HAP-1 (cell line): ENCODE measurements at places on chromosomes 5 and 9.

DNA sequence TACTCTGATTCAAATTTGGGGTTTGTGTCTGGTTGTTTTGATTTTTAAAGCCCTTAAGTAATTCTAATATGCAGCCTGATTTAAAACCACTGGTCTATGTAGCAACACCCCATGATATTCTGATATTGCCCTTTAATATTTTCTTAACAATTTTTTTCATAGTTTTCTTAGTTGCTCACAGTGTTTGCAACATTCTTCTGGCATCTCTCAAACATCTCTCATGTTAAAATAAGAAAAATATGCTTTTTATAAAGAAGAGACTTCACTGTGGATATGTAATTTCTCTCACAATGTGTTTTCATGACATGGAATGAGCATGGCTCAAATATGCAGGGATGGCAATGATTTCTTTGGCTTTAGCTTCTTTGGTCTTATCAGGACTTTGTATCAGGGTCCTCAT, 183.7 kb downstream of the TAF11L14 start:
- no peak for DNase-seq

GRCh38 chr5:134083517-134083916, 31.0 kb upstream of the TCF7 start:
- no peak for DNase-seq

DNA sequence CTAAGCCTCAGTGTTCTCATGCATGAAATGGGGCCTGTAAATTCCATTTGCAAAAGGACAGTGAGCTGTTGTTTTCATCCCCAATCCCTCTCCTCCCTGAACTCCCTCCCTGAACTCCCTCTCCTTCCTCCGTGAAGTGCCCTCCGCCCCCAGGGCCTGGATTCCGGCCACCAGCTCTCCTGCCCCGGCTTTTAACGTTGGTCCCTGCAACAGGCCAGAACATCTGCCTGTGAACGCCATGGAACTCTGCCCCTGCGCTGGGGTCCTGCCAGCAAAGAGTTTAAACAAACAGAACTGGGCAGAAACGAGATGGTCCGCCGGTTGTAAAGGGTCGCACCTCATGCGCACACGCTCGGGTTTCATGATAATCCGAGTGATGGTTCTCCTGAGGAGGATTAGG, 62.4 kb downstream of the SMIM23 start:
- no peak for DNase-seq

- no peak for DNase-seq
Observed at GRCh38 chr5:116930616-116931015, 356.0 kb upstream of the SEMA6A start.

- no peak for DNase-seq
Observed at GRCh38 chr9:137554349-137554748, 2.7 kb downstream of the MRPL41 start.

GRCh38 chr5:175706499-175706898, 48.6 kb downstream of the HRH2 start:
- no peak for DNase-seq

DNA sequence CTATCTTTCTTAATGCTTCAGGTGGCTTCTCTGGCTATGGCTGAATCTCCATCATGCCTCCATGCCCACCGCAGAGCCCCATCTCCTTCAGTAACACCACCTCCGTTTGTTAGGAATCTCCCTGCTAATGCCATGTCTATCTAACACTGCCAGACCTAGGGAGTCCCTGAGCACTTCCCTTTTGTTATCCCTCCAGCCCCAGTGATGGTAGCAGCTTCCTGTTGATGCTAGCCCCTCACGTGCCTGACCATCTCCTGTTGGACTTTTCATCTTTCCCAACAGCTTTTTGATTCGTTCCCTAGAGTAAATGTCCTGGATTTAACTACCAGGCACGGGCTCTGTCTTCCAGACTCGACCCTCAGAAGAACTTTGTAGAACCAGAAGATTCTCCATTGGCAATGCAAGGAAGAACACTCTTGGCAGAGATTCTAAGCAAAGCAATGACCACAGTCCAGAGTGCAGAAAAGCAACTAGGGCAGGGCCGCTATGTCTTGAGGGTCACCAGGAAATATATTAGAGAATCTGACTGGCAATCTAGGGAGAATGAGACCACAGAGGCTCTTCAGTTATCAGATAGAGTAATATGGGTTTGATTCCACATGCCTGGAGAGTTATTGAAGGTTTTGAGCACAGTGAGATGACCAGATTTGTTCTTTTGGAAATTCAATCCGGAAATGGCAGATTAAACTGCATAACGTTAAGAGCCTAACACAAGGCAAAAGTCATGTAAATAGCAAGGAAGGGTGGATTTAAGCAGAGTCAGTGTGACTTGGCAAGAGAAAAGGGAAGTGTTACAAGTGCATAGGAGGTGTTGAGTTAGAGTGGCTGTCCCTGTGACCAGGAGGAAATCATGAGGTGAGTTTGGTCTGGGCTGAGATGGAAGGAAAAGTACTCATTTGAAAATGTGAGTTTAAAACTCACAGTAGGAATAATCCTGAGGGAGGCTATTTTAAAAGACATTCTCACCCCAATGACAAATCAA, 555.2 kb downstream of the ACTL7B start:
- no peak for DNase-seq

- no peak for DNase-seq
Observed at GRCh38 chr5:120405923-120406322, 58.2 kb upstream of the PRR16 start.

- no peak for DNase-seq
Observed at GRCh38 chr5:113846941-113847340, 333.4 kb downstream of the YTHDC2 start.

- no peak for DNase-seq
Observed at GRCh38 chr5:105924366-105924765, 1746.4 kb downstream of the EFNA5 start.

GRCh38 chr9:3578786-3579185, 53.0 kb upstream of the RFX3 start:
- no peak for DNase-seq

- DNase-seq: no peak
Observed at GRCh38 chr5:174210596-174211276, 165.2 kb downstream of the NSG2 start.

DNA sequence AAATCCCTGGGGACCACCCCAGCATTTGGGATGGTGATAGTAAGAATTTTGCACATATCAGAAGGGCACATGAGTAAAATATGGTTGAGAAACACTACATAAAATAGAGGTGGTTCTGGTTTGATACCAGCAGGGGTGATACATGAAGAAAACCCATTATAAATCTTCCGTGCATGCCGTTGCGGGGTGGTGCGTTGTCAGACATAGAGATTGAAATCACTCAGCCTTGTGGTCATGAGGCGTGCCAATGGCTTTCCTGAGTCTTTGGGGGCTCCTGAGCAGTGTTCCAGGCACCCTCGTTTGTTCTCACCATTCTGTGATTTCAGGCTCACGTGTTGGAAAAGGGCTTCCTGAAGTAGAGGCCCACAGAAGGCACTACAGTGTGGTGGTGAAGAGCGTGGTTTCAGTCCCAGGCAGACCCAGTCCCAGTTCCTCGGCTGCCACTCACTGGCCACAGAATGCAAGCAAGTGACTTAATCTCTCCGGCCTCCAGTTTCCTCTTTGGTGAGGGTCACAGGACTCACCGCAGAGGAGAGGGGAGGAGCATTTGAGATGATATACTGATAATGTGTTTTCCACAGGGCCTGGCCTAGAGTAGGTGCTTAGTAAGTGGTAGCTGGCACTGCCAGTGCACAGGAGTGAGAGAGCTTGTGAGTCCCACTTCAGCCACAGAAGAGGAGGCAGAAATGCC, 20.5 kb upstream of the GLRX start:
- no peak for DNase-seq

- DNase-seq: peak; percentile 4
Observed at GRCh38 chr9:124353811-124354274, 61.4 kb downstream of the PSMB7 start.

DNA sequence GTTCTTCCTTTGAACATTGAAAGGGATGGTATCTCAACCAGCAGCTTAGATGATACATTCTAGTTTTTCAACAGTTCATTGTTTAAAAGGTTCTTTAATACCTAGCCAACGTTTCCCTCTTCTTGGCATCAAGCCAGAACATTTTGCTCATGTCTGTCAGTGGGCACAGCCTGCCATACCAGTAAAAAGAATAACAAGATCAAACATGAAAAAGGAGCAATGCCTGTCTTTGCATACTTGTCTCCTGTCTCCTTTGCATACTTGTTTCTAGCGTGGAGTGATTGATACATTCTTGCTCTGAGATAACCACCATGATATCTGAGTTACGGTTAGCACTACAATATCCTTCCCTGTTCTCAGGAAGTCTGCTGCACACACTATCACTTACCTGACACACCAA, 248.6 kb upstream of the DAPK1 start:
- DNase-seq: no peak

DNA sequence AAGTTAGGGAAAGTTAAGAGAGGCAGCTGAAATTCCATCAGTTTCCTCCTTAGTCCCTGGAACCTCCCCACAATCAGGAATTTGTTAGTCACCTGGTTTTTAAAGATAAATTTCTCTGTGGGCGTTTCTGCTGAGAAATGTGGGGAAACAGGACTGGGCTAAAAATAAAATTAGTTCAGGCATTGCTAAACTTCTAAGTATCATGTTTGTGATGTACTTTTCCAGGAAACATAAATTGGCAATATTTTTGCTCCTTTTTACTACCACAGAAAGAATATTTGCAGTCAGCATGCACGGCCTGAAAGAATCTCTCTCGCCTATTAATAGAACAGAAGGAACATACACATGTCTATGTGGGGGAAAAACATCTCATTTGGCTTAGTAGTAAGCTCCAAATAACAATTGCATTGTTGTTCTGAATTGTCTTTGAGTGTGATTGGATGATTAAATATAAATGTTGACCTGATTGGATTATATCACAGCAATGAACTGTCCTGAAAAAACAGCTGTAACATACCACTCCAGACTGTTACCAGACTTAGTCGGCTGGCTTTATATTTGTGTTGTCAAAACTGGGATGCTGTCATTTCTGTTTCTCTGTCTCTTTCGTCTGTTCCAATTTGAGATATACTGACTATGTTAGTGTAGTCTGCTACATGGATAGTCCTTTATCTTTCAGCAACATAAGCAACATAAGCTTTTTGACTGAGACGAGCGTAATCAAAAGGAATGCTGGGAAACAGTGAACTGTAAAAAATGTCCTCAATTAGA, 12.9 kb downstream of the TJP2 start:
- no peak for DNase-seq

DNA sequence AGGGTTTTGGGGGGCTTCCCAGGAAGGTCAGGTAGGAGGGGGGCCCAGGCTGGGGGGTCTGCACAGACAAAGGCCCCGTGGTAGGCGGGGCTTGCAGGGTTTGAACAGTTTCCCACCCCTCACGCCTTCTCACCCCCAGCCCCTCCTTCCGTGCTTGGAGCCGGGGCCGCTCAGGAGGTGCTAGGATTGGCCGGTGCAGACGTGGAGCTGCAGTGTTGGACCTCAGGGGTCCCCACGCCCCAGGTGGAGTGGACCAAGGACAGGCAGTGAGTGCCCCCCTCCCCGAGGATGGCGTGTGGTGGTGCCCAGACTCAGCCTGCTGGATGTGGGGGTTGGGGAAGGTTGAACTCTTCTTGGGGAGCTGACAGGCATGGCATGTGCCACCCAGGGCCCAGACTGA, 83.8 kb downstream of the HMCN2 start:
- DNase-seq: no peak

DNA sequence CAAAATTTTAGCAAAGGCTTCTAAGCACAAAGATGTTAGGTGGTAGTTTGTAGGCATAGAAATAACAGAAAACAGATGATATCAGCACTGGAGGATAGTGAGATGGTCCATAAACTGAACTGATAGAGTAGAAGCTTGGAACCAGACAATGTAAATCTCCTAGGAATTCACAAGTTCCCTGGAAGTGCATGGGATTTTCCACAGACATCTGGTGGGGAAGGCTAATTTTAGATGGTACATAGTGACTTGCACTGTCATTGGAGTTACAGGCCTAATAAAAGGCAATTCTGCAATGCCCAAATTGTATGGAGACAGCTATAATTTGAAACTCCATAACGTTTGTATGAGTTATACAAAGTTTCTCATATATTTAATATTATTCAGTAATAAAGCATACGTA, 653.0 kb upstream of the MEF2C start:
- DNase-seq: no peak

DNA sequence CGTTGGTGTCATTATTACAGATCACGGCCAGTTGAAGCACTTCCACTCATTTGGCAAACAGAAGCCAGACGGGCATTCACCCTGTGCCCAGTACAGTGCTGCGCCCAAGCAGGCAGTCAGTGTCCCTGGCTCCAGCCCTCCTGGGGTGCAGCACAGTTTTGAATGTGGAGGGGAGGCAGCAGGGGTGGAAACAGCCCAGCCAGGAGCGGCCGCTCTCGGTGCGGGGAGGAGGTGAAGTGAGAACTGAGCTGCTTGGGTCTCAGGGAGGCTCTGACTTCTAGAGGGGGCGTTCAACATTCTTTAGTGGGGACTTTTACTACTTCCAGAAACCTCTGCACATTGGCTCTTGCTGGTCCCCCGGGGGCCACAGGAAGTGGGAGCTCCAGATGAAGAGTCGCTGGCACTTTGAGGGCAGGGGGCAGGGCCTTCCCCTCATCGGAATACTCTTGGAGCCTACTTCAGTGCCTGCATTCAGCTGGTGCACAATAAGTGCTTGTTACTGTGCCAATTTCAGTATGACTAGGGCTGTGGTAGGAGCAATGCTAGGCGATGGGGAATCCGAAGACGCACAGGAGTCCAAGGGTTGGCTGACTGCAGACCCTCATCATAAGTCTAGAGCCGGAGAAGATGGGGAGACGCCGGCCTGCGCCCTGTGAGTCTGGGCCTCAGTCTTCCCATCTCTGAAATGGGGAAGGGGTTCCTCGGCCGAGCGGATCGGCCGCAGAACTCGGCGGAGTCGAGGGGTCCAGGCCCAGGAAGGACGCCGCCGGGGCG, 492 bp upstream of the NEK6 start:
- no peak for DNase-seq

- peak; percentile 61 for DNase-seq
Observed at GRCh38 chr5:122816756-122817155, 28.7 kb upstream of the SNX24 start.
